ENCODE measurements at places on chromosomes 6 and 20.
A peak's percentile ranks its signal among the peaks of the same experiment; 100 is the strongest.

DNA sequence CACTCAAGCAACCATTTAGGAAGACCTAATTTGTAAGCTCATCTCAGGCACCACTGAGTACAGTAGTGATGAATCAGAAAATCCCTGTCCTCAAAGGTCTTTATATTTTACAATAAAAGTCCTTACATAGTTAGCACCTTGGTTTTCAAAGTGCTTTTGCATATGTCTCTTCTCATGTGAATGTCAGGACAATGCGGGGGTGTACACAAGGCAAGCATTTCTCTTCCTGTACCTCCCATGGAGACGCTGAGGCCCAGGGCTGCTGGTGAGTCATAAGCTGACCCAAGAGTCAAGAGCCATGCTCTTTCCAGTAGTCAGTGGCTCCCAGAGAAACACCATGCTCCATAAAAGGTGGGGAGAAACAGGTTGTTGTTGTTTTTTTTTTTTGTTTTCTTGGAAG, 174.0 kb downstream of the GJA10 start:
- no peak for DNase-seq

- DNase-seq = no peak
These were observed 401.6 kb upstream of the RUNX2 start for GRCh38 chr6:44926556-44926955.

DNA sequence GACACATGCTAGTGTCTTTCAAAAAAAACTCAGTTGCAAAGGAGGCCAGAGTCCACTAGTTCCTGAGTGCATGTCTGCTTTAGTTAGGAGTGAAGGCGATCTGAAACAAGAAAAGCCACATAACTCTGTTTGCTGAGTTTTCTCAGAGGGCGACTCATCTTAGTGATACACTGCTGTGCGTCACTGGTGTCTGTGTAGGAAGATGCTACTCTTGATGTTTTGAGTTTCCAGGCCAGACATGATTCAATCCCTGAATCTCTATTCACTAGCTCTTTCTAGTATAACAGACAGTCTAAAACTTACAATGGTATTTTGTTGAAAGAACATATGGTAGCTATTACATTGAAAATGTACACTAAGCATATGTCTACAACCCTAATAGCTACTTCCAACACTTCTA, 60.9 kb downstream of the GFRAL start:
- DNase-seq = peak; percentile 61

GRCh38 chr6:147642458-147642857, 134.0 kb downstream of the SAMD5 start:
- no peak for DNase-seq

- no peak for DNase-seq
These were observed 69.4 kb upstream of the ARID1B start for GRCh38 chr6:156707818-156708217.

DNA sequence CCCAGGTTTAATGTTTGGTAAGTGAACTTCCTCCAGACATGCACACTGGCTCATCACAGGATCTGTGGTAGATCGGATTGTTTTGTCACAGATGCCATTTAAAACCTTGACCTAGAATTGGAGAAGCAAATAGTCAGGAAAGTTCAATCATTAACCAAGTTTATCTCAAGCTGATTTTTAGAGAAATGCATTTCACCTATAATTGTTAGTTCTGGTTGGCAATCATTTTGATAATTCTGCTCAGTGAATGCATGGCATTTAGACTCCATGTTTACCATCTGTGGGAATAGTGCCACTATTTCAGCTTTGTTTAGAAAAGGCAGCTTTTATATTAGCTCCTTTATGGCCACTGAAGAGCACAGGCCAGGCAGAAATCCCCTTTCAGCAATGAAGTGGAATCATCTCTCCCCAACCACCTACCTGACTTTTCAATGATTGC, 73.9 kb upstream of the IPCEF1 start:
- no peak for DNase-seq

GRCh38 chr6:4774715-4775493, 1.3 kb upstream of the CDYL start:
- DNase-seq = peak; percentile 13

GRCh38 chr6:100796049-100796823, 84.9 kb downstream of the ASCC3 start:
- no peak for DNase-seq

DNA sequence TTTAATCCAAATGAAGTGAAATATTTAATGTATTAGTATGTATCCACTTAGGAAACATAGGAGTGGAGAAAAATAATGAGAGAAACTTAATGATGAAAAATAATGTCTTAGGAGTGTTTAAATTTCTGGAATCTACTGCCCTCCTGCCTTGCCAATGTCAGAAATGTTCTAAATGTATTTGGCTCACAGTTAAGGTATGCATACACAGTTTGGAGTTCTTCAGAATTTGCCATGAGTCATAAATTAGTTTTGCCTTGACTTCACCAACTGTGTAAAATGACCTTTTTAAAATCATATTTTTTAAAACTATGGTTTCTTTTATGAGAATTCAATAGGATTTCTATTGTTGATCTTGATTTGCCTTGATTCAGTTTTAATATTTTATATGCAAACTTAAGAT, 191.7 kb upstream of the HSF2 start:
- no peak for DNase-seq
